ENCODE measurements at places on chromosomes 4 and X.

- no peak for DNase-seq
Measured at GRCh38 chr4:55635741-55636655, at the start of gene NMU. NMU (minus strand) TSS chr4:55636298; CDS start chr4:55636192, 106 bp downstream.

GRCh38 chr4:6250235-6250983, 19.2 kb upstream of the WFS1 start:
- DNase-seq = no peak

- DNase-seq = no peak
Measured at GRCh38 chr4:44421330-44422065, 27.1 kb downstream of the KCTD8 start.

GRCh38 chrX:24207826-24208225, 58.3 kb downstream of the ZFX start:
- no peak for DNase-seq

GRCh38 chr4:122930862-122931261, 8.5 kb upstream of the NUDT6 start:
- no peak for DNase-seq

Measured in activated CD4-positive, alpha-beta T cell treated with anti-CD3 and anti-CD28 coated beads, Interleukin-2, amount 50 U/mL, for 24 hours (primary cell).